ENCODE measurements at places on chromosomes 16 and 17.

- no peak for DNase-seq
Observed at GRCh38 chr17:56801459-56802178, 32.1 kb downstream of the C17orf67 start.

DNA sequence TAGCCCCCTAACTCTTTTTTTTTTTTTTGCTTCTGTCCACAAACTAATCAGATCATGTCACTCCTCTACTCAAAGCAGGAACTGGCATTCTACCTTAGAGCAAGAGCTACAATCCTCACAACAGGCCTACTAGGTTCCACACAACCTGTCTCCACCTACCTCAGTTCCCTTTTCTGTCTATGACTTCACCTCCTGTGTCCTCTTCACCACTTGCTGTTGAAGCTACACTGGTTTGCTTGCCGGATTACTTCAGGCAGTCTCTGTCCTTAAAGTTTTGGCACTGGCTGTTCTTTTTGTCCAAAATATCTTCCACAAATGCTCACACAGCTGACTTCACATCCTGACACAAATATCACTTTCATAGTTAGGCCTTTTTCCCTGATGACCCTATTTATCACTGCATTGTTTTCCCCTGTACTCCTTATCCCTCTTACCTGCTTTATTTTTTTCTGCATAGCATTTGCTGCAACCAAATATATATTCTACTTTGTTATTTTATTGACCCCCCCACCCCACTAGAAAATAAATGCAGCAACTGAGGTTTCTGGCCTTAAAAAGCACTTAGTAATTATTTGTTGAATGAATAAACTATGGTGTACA is 72.0 kb downstream of the KANSL1 start:
- DNase-seq = no peak

DNA sequence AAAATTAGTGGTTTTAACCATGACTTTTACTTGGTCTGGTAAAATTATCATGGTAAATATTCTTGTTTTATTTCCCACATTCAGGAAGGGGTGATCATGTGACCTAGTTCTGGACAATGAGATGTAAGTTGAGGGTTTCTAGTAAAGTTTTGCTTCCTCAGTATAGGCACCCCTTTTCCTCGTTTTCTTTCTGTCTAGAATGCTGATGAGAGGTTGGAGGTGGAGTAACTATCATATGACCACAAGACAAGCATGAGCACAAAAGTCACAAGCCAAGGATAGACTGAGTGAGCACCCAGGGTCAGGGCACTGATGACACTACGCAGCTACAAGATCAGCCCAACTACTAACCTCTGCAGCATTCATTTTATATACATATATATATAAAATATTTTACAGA is 53.9 kb downstream of the MYO1D start:
- DNase-seq = no peak

- DNase-seq = no peak
Observed at GRCh38 chr16:57892447-57893096, 78.4 kb downstream of the CNGB1 start.
